ENCODE measurements at places on chromosomes 7 and 10.

DNA sequence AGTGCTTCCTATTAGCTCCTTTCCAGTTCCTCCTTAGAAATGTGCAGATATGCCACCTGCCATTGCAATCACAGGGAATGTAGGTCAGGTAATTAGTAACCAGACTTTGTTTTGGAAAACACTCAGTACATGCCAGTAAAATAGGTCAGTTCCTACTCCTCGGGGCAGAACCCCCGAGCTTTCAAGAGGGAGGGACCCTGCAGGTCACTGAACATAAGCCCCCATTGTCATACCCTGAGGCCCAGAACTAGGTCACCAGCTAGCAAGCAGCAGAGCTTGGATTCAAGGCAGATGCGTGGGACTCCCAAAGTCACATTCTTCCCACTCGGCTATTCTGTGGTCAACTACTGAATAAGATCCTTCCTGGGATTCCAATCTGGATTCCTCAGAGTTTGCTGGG, 104.8 kb downstream of the PPP1R3C start:
- DNase-seq: no peak

GRCh38 chr10:3978761-3979160, 193.8 kb upstream of the KLF6 start:
- no peak for DNase-seq

DNA sequence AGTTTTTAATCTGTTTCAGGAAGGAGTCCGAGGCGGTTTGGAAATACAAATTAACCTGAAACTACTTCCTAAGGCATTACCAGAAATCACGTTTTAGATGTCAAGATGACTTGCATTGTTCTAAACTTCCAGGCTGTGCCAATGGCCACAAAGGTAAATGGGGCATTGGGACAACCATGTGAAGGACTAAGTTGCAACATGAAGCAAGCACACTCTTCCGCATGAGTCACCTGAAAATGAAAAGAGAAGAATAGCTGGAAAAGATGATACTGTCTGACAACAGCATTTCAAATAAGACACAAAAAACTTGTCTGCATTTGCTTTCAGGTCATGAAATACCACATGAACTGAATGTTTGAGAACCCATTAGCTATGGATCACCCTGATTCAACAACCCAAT, 262.1 kb downstream of the AHR start:
- no peak for DNase-seq

- DNase-seq: no peak
Measured at GRCh38 chr10:53978301-53978700, 822.7 kb downstream of the PCDH15 start.

DNA sequence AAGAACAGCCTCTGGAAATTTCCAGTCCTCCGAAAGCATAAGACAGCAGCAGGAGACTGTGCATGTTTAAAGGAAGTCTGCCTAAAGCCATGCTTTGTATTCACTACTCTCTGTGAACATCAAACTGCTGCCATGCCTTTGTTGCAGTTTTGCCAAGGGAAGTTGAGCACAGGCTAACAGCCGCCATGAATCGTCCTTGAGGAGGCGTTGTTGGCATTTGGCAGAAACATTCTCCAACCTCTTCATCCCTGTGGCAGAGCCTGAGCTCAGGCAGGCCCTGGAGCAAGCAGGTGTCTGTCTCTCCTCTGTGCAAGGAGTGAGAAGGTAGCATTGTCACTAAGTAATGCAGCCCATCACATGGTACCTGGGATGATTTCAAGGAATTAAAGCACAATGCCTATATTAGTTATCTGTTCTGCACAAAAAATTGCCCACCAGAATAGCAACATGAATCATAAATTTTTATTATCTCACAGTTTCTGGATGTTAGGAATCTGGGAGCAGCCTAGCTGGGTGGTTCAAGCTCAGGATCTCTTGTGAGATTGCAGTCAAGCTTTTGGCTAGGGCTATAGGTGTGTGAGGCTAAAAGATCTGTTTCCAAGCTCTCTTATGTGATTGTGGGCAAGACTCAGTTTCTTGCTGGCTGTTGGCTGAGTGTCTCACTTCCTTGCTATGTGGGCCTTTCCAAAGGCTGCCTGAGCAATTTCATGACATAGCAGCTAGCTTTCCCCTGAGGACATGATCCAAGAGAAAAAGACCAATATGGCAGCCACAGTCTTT, 46.5 kb upstream of the KIAA1217 start:
- DNase-seq: no peak
